ENCODE measurements at places on chromosomes 12 and 14. TPM values are rescaled to one million over a fixed set of nuclear protein-coding genes. Genes with fewer than 3 reads are reported as not detected.

CIROP gene
- total RNA-seq = not detected

CCDC196 gene
- not detected for total RNA-seq

- no peaks in the 10 kb centered on the region for H3K27me3 ChIP-seq
- H3K4me3 ChIP-seq = no peak overlapping the region
- H3K4me1 ChIP-seq = peaks cover 15% of the 10 kb centered on the region
- no peak for DNase-seq
- no peaks in the 10 kb centered on the region for H3K36me3 ChIP-seq
- H3K27ac ChIP-seq = peak overlapping the region; percentile 47
Observed at GRCh38 chr14:68806526-68807147, 13.8 kb upstream of the ZFP36L1 start.

DNA sequence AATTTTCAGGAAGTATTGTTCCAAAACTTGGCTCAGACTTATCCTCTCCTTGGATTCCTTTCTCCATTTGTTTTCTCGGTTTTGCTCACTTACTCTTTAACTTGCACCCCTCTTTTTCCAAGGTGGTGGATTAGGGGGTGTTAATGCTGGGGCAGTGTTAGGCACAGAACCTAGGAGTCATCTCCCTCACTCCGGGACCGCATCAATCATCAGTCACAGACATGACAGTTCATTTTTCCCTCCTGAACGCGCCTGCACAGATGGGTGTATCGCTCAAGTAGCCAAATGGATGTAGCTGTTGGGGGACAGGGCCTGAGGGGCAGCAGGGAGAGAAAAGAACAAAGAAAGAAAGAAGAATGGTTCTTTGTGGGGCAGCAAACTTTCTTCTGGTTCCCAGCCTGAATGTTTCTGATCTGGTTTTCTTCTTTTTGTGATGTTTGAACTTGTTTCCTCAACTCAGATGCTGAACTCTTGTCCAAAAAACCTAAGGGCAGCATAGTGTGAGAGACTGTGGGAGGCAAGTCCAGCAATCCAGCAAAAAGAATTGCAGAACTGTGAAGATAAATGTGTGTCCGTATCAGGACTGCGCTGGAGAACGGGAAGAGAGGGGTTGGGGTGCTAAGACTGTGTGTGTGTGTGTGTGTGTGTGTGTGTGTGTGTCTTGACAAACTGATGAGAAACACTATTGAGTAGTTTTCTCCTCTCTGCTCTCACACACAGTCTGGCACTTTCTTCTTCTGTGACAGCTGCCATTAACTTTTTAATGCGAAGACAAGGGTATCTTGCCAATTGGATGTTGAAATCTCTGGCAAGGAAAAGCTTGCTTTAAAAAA, 131.1 kb downstream of the FBXL14 start:
- no peak overlapping the region for H3K27ac ChIP-seq
- H3K27me3 ChIP-seq = no peaks in the 10 kb centered on the region
- H3K4me1 ChIP-seq = peaks cover 12% of the 10 kb centered on the region
- H3K36me3 ChIP-seq = no peaks in the 10 kb centered on the region

SRRM4 gene
- total RNA-seq = not detected

ANKRD33 gene
- total RNA-seq = not detected

IL31 gene
- not detected for total RNA-seq

GRCh38 chr12:122860040-122860853, 25.0 kb downstream of the HIP1R start:
- no peak overlapping the region for H3K27ac ChIP-seq
- H3K36me3 ChIP-seq = no peaks in the 10 kb centered on the region
- no peaks in the 10 kb centered on the region for H3K27me3 ChIP-seq
- H3K4me3 ChIP-seq = no peak overlapping the region
- peaks cover 6% of the 10 kb centered on the region for H3K4me1 ChIP-seq

NRIP2 gene
- total RNA-seq = not detected

UNC119B gene
- 7.8 TPM for total RNA-seq

DNA sequence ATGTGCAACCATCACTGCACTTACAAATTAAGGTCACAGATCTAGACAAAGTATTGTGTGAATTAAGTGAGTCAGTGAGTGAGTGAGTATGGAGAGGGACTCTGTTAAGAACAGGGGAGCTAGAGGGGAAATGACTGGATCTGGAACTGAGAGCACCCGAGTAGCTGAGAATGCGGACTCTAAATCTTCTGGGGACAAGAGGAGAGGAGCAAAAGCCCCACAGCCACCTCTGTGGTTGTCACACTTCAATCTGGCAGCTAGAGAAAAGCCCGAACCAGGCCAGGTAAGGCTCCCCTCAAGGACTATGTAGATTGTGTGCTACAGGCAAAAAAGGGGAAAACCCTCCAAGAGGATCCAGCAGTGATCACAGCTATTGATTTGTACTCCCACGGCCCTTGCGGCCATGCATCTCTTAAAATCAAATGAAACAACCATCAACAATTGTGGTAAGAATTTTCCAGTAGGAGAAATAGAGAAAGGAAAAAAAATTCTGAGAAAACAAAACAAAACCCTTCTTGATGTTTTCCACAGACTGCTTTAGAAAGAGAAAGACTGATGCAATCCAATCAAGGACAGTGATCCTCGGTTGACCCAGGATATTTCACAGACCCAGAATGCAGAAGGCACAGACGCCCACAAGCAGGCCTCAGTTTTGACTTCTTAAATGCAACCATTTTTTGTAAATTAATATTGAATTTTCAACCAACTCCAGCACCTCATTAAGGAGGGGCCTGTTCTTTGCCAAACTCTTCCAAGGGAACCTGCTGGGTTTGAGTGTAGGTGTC, 109.6 kb downstream of the SLC38A6 start:
- H3K4me1 ChIP-seq = peaks cover 4% of the 10 kb centered on the region
- no peaks in the 10 kb centered on the region for H3K36me3 ChIP-seq
- H3K4me3 ChIP-seq = no peak overlapping the region
- no peaks in the 10 kb centered on the region for H3K27me3 ChIP-seq
- DNase-seq = no peak

- no peaks in the 10 kb centered on the region for H3K27me3 ChIP-seq
- no peak overlapping the region for H3K27ac ChIP-seq
- no peaks in the 10 kb centered on the region for H3K36me3 ChIP-seq
- H3K4me3 ChIP-seq = no peak overlapping the region
Observed at GRCh38 chr14:98957211-98958047, 314.6 kb downstream of the BCL11B start.

- H3K4me1 ChIP-seq = peaks cover 8% of the 10 kb centered on the region
- peaks cover 4% of the 10 kb centered on the region for H3K27me3 ChIP-seq
- no peak for DNase-seq
- no peak overlapping the region for H3K4me3 ChIP-seq
- H3K27ac ChIP-seq = no peak overlapping the region
Observed at GRCh38 chr14:103089386-103090335, 4.9 kb upstream of the EXOC3L4 start.

GRCh38 chr14:20512177-20512905, 7.0 kb downstream of the RNASE10 start:
- no peak overlapping the region for H3K4me3 ChIP-seq
- H3K27me3 ChIP-seq = no peaks in the 10 kb centered on the region
- no peaks in the 10 kb centered on the region for H3K36me3 ChIP-seq
- H3K4me1 ChIP-seq = no peaks in the 10 kb centered on the region
- no peak for DNase-seq

TAS2R42 gene
- total RNA-seq = not detected

GRCh38 chr12:126033751-126034150, 968.5 kb downstream of the AACS start:
- H3K27ac ChIP-seq = no peak overlapping the region
- H3K36me3 ChIP-seq = no peaks in the 10 kb centered on the region
- no peak overlapping the region for H3K4me3 ChIP-seq
- H3K4me1 ChIP-seq = no peaks in the 10 kb centered on the region
- DNase-seq = no peak

BEST3 gene
- total RNA-seq = 122 TPM

LBHD2 gene
- not detected for total RNA-seq

DNA sequence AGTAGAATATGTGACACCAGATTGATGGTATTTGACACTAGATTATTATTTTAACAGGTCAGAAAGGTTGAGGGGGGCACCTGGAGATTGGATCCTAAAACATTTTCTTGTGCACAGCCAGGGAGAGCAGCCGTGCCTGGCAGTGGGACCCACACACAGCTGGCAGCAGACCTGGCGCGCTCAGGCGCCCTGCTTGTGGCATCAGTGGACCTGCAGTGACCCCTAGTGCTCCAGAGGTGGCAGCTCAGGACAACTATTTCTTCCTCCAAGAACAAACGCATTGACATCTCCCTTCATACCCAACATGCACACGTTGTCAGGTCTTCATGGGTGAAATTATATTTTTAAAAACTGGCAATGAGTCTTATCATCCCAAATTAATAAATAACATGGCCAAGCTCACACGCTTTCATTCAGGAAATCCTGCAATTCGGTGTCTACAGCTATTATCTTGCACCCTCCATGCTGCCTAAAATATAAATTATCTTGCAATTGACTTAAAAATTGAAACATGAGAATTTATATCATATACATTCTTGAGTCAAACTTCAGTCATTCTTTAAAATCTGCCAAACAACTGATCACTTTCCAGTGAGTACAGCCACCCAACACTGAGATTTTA, 7.7 kb upstream of the TMEM132D start:
- H3K36me3 ChIP-seq = no peaks in the 10 kb centered on the region
- peaks cover 3% of the 10 kb centered on the region for H3K27me3 ChIP-seq
- H3K4me3 ChIP-seq = no peak overlapping the region
- no peak for DNase-seq

DNA sequence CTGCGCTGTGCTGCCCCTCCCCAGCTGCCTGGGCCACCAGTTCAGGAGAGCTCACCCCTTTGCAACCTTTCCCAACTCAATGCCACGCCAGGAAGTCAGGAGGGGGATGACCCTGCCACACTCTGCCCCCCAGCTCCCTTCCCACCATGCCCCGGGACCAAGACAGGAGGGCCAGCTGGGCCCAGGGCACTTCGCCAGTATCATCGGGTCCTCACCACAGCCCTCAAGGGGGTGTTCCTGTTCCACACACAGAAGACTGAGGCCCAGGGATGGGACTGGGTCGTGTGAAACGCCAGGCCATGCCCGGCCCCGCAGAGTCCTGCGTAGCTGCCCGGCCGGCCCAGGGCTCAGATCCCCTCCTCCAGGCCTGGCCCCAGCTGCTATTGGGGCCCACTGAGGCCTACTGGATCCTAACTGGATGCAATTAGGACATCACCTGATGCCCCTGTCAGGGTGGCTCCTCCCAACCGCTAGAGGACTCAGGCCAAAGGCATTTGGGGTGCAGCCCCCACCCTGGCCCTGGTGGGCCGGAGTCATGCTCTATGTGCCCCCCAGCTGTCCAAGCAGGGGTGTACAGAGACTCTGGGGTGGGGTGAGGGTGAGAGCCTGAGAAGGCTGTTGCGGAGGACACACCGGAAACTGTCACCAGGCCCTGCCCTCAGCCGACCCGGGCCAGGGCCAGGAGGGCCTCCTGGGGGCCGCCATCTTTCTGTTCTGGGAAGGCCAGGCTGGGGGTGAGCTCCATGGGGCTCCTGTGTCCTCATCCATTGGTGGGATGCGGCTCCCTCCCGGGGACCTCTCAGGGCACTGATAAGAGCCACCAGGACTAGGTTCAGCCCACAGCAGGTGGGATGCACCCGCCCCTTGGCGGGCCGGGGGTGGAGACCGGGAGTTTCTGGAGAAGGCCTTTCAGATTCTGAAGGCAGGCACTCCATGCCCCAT, 29.3 kb upstream of the ANKRD9 start:
- peaks cover 3% of the 10 kb centered on the region for H3K4me1 ChIP-seq
- DNase-seq = no peak
- no peaks in the 10 kb centered on the region for H3K36me3 ChIP-seq
- H3K4me3 ChIP-seq = no peak overlapping the region
- peaks cover 3% of the 10 kb centered on the region for H3K27me3 ChIP-seq
- H3K27ac ChIP-seq = no peak overlapping the region

PRKD1 gene
- total RNA-seq = 4.1 TPM

PLXNC1 gene
- total RNA-seq = 2.2 TPM

ADAM21 gene
- not detected for total RNA-seq

GRCh38 chr12:93003531-93004239, 74.6 kb upstream of the EEA1 start:
- H3K27ac ChIP-seq = no peak overlapping the region
- H3K27me3 ChIP-seq = no peaks in the 10 kb centered on the region
- no peaks in the 10 kb centered on the region for H3K4me1 ChIP-seq
- no peak overlapping the region for H3K4me3 ChIP-seq
- no peak for DNase-seq

TPH2 gene
- not detected for total RNA-seq

SLC25A47 gene
- total RNA-seq = 1.3 TPM

DNA sequence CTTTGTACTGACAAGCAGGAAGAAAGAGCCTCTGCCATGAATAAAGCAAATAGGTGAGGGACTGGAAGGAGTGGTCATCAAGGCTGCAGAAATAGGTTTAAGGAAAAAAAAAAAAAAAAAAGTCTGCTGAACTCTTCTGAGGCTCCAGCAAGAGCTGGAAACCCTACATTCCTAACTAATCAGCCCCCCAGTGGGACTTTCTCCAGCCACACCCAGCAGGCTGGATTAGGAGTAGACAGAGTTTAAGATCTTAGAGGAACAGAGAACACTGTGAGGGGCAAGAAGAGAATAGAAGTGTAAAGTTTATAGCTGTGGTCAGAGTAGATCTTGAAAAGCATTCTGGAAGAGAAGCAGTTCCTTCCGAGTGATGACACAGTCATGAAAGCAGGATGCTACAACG, 66.4 kb downstream of the ATXN2 start:
- H3K4me3 ChIP-seq = no peak overlapping the region
- DNase-seq = no peak
- no peaks in the 10 kb centered on the region for H3K27me3 ChIP-seq
- H3K27ac ChIP-seq = no peak overlapping the region
- H3K36me3 ChIP-seq = no peaks in the 10 kb centered on the region
- no peaks in the 10 kb centered on the region for H3K4me1 ChIP-seq

- no peak overlapping the region for H3K4me3 ChIP-seq
- no peaks in the 10 kb centered on the region for H3K4me1 ChIP-seq
- no peaks in the 10 kb centered on the region for H3K27me3 ChIP-seq
- DNase-seq = no peak
- no peaks in the 10 kb centered on the region for H3K36me3 ChIP-seq
- no peak overlapping the region for H3K27ac ChIP-seq
Observed at GRCh38 chr12:86608638-86609037, 352.4 kb upstream of the MGAT4C start.

DNA sequence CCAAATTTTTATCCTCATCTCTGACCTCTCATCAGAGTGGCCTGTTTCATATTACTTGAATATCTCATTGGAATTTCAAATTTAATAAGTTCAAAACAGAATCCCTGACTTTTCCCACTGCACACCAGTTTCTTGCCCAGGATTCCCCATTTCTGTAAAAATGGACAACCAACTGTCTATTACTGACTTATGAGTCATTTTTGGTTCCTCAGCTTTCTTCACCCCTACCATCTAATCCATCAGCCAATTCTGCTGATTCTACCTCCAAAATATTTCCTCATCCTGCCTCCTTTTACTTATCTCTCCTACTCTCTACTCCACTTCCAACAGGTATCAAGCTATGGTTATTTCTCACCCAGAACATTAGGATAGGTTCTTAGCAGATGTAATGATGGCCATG, 44.2 kb downstream of the TMX1 start:
- no peaks in the 10 kb centered on the region for H3K36me3 ChIP-seq
- no peak overlapping the region for H3K4me3 ChIP-seq
- H3K27ac ChIP-seq = no peak overlapping the region
- DNase-seq = no peak
- no peaks in the 10 kb centered on the region for H3K4me1 ChIP-seq

Data from gastrocnemius medialis (tissue), 4 donors.